ENCODE measurements at places on chromosomes 1 and 21.

GRCh38 chr1:102531036-102531435 lies 534.3 kb upstream of the OLFM3 start:
- DNase-seq = no peak

GRCh38 chr1:241640867-241641622 lies 876 bp upstream of the CHML start:
- DNase-seq = no peak

GRCh38 chr1:112625696-112626095 lies 6.1 kb downstream of the CAPZA1 start:
- DNase-seq = no peak

- DNase-seq = no peak
These were observed 122.9 kb downstream of the MAST2 start for GRCh38 chr1:45926330-45926729.

GRCh38 chr1:169928438-169929209 lies 34.9 kb upstream of the SCYL3 start:
- DNase-seq = no peak

DNA sequence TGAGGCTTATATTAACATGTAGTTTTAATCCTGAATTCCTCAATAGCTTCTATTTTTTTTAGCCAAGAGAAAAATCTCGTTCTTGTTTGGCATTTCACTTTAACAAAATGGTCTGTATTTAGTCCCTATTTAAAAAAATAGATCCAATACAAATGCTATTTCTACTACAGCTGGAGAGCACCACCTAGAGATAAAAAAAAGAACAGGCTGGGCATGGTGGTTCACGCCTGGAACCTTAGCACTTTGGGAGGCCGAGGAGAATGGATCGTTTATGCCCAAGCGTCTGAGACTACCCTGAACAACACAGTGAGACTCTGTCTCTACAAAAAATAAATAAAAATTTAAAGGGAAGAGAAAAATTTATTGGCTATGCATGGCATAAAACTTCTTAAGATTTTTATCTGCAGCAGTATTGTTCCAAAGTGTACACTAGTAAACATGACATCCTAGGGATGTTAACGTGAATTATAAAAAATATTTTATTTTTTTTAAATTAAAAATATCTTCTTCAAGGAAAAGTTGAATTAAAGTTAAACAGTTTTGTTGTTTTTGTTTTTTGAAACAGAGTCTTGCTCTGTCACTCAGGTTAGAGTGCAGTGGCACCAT lies 4.4 kb downstream of the ST7L start:
- no peak for DNase-seq

GRCh38 chr1:97424209-97424608 lies 496.6 kb downstream of the DPYD start:
- no peak for DNase-seq

- no peak for DNase-seq
These were observed 57.5 kb downstream of the KIAA0319L start for GRCh38 chr1:35499652-35500176.

GRCh38 chr1:8015036-8015808 lies 10.9 kb downstream of the ERRFI1 start:
- DNase-seq = peak; percentile 28

DNA sequence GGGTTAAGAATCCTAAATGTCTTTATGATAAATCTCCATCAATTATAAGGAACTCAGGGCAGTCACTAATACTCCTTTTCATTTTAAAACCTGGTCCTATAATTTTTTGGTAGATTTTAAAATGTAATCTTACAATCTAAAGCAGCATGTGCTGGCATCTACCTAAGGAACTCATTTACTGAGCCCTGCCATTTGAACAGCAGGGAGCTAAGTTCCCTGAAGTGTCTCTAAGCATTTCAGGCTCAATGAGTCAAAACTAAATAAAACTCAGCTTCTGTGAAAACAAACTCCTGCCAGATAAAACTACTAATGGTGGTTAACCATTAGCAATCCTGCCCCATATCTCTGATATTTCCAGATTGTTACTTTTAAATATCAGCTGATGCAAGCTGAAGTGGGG lies 1371.8 kb upstream of the PRMT6 start:
- DNase-seq = no peak

GRCh38 chr1:17118706-17119075 lies 560 bp downstream of the PADI2 start:
- no peak for DNase-seq
